ENCODE measurements at places on chromosomes 7 and 10. TPM values are rescaled to one million over a fixed set of nuclear protein-coding genes. Genes with fewer than 3 reads are reported as not detected.

DNA sequence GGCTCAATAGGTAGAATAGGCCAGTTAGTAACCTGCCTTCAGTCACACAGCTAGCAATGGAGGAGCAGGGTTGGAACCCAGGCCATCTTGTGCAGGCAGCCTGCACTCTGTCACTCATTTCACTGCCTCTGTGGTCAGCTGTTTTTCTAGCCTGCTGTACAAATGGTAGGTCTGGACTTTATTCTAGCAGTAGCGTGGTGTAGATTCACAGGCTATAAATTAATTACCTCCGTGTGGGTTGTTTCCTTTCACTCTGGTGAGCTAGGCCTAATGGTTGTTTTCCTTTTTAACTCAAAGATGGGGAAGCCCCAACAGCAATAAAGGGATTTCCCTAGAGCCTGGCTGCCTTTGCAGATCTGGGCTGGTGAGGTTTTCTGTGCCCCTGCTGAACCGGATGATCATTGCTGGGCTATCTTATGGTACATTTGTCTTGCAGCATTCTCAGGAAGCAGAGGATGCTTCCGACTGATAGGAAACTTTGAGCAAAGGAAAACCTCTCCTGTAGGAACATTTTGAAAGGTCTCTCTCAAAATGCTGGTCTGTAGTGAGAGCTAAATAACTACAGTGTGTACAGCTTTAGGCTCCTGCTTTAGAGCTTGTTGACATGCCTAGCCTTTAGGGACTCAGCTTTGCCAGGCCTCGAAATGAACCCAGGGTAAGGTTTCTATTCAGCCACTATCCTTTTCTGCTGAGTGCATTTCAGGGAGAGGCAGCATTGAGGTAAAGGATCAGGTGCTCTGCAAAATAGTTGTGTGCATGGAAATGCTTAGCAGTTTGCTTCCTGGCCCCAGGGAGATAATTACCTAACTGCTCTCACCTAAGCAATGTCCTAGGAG lies 157.4 kb downstream of the ST7 start:
- DNase-seq, result peak; percentile 80
- peak overlapping the region; percentile 94 for H3K27ac ChIP-seq
- peaks cover 5% of the 10 kb centered on the region for H3K4me1 ChIP-seq

GRCh38 chr10:132693676-132694075 lies 92.3 kb downstream of the NKX6-2 start:
- no peak overlapping the region for H3K4me3 ChIP-seq
- peaks cover 5% of the 10 kb centered on the region for H3K36me3 ChIP-seq
- H3K4me1 ChIP-seq, result no peaks in the 10 kb centered on the region
- H3K27me3 ChIP-seq, result no peaks in the 10 kb centered on the region
- no peak for DNase-seq
- H3K27ac ChIP-seq, result no peak overlapping the region

FOXI2 gene
- polyA plus RNA-seq, result not detected

GRCh38 chr7:113071465-113071864 lies 15.2 kb downstream of the GPR85 start:
- H3K36me3 ChIP-seq, result no peaks in the 10 kb centered on the region
- no peak for DNase-seq
- H3K27me3 ChIP-seq, result no peaks in the 10 kb centered on the region
- no peak overlapping the region for H3K27ac ChIP-seq

TCAF1 gene
- polyA plus RNA-seq, result 69.0 TPM

DNA sequence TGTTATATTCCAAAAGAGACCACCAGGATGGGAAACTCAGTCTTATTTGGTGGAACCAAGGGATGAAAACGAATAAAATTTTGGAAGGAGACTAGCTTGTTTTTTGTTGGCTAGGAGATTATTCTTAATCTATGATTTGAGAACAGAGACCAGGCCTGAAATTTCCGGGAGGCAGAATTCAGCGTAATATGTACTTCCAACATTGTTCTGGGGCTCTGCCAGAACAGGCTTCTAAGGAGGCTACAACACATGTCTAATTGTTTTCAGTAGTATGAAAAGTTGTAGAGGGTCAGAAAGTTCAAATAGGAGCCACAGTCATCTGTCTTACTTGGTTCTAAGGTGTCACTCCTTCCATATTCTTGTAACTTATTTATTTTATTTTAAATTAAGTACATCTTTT lies 1.7 kb downstream of the DDX21 start:
- peak overlapping the region; percentile 94 for H3K27ac ChIP-seq
- no peaks in the 10 kb centered on the region for H3K27me3 ChIP-seq
- H3K4me1 ChIP-seq, result no peaks in the 10 kb centered on the region

- no peak overlapping the region for H3K27ac ChIP-seq
- H3K4me3 ChIP-seq, result no peak overlapping the region
- no peak for DNase-seq
- no peaks in the 10 kb centered on the region for H3K36me3 ChIP-seq
Observed at GRCh38 chr7:39547336-39547735, 18.9 kb upstream of the YAE1 start.

CARD11 gene
- polyA plus RNA-seq, result not detected

GRCh38 chr10:61487506-61487905 lies 34.3 kb upstream of the TMEM26 start:
- no peak for DNase-seq
- no peaks in the 10 kb centered on the region for H3K4me1 ChIP-seq
- H3K4me3 ChIP-seq, result no peak overlapping the region
- H3K27ac ChIP-seq, result no peak overlapping the region
- no peaks in the 10 kb centered on the region for H3K36me3 ChIP-seq
- no peaks in the 10 kb centered on the region for H3K27me3 ChIP-seq

DNA sequence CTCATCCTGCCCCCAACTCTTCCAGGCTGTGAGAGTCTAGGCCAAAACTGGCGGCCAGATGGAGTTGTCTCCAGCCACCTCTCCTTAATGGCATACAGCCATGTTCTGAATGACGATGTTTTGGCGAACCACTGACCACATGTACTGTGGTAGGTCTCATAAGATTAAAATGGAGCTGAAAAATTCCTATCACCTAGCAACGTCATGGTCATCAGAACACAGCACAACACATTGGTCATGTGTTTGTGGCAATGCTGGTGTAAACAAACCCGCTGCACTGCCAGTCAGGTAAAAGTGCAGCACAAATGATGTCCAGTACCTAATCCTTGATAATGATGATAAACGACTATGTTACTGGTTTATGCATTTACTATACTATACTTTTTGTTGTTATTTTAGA lies 290.0 kb upstream of the MKI67 start:
- no peaks in the 10 kb centered on the region for H3K36me3 ChIP-seq
- H3K4me1 ChIP-seq, result no peaks in the 10 kb centered on the region
- no peak for DNase-seq
- H3K27me3 ChIP-seq, result no peaks in the 10 kb centered on the region

SPDYE1 gene
- not detected for polyA plus RNA-seq

- no peaks in the 10 kb centered on the region for H3K27me3 ChIP-seq
- peak overlapping the region; percentile 19 for H3K27ac ChIP-seq
- peaks cover 6% of the 10 kb centered on the region for H3K4me1 ChIP-seq
- DNase-seq, result no peak
- no peaks in the 10 kb centered on the region for H3K36me3 ChIP-seq
- H3K4me3 ChIP-seq, result peak overlapping the region; percentile 52
Observed at GRCh38 chr10:6164271-6165095, 38.2 kb upstream of the PFKFB3 start.

- H3K4me1 ChIP-seq, result no peaks in the 10 kb centered on the region
- no peaks in the 10 kb centered on the region for H3K27me3 ChIP-seq
- DNase-seq, result no peak
- no peak overlapping the region for H3K27ac ChIP-seq
Observed at GRCh38 chr7:141217938-141218337, 144.1 kb downstream of the TMEM178B start.

DNA sequence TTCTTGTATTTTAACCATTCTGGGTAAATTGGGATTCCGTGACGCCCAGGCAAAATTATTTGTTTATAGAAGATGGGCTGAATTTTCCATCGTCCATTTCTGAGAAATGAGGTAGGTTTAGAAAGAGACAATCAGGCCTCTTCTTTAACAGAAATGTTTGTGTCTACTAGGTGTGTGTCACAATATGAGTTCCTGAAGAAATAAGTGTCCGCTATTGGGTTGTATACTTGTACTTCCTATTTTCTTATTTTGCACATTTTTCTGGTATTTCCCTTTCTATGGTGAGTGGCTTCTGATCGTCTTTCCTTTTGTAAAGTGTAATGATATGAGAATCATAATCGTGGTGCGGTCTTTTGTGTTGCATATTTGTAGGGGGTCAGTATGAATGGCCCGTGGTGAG lies 83.9 kb downstream of the TCF7L2 start:
- H3K4me1 ChIP-seq, result peaks cover 9% of the 10 kb centered on the region
- H3K27ac ChIP-seq, result no peak overlapping the region
- H3K36me3 ChIP-seq, result no peaks in the 10 kb centered on the region
- no peak for DNase-seq
- no peaks in the 10 kb centered on the region for H3K27me3 ChIP-seq

DNA sequence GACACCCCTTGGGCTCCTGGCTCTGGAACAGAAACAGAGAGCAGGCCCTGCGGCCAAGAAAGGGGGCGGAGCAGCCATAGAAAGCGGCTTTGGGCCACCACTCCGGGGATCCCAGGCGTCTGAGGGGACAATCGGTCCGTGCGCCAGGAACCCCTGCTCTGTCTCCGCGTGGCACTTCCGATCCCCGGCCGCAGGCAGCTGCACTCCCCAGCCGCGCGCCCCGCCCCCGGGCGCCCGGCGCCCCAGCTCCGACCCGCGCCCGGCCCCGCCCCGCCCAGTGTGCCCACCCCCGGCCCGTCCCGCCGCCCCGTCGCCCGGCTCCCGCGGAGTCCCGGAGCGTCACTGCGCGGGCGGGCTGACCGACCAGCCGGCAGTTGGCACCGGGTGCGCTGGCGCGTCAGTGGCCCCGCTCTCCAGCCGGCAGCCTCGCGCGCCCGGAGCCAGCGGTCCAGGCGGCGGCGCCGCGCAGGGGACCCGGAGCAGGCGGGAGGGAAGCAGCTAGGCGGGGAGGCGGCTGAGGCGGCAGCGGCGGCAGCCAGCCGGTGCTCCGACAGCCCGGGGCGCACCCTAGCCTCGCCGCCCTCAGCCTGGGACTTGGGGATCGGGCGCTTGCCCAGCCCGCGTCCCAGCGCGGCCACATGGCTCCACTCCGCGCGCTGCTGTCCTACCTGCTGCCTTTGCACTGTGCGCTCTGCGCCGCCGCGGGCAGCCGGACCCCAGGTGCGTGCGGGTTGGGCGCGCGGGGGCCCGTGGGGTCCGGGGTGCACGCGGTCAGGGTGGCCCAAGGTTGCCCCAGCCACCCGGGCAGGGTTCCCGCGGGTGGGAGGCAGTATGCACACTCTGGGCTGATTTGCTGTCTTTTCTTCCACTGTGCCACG lies at the start of gene ADAMTS14:
Gene ADAMTS14, plus strand, starts transcription at position 342 of the 878 bp plus-strand sequence. Its CDS starts 297 bp downstream, at position 639.
- no peaks in the 10 kb centered on the region for H3K36me3 ChIP-seq
- DNase-seq, result peak; percentile 93
- peak within 1 kb of the TSS; percentile 50 for H3K4me3 ChIP-seq
- H3K27me3 ChIP-seq, result no peaks in the 10 kb centered on the region

DNA sequence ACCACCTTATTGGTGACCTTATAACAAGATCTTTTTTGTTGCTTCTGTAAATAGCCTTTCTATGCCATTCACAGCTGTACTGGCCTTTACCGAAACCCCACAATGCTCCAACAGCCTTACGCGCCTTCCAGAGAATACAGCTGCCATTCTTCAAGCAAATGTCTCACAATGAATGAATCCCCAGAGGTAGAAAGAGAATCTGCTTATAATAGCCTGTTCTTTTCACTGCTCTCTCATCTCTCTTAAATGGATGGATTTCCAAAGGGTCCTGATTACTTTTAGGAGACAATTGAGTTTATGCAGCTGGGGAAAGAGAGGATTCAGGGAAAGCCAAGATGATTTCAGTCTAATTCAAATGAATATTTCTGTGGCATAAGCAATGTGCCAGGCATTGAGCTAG lies 183.1 kb upstream of the PDE1C start:
- no peaks in the 10 kb centered on the region for H3K4me1 ChIP-seq
- H3K36me3 ChIP-seq, result no peaks in the 10 kb centered on the region
- no peak overlapping the region for H3K4me3 ChIP-seq
- H3K27ac ChIP-seq, result no peak overlapping the region
- DNase-seq, result no peak

GRCh38 chr7:139249179-139249810 lies 18.3 kb downstream of the UBN2 start:
- H3K27me3 ChIP-seq, result no peaks in the 10 kb centered on the region
- no peak overlapping the region for H3K4me3 ChIP-seq
- H3K27ac ChIP-seq, result no peak overlapping the region
- no peaks in the 10 kb centered on the region for H3K4me1 ChIP-seq
- no peak for DNase-seq
- H3K36me3 ChIP-seq, result peaks cover 63% of the 10 kb centered on the region

GRCh38 chr7:79507131-79507530 lies 53.7 kb upstream of the MAGI2 start:
- no peaks in the 10 kb centered on the region for H3K27me3 ChIP-seq
- no peak overlapping the region for H3K4me3 ChIP-seq
- H3K36me3 ChIP-seq, result no peaks in the 10 kb centered on the region
- H3K27ac ChIP-seq, result no peak overlapping the region

- no peak overlapping the region for H3K4me3 ChIP-seq
- H3K27me3 ChIP-seq, result no peaks in the 10 kb centered on the region
- no peaks in the 10 kb centered on the region for H3K36me3 ChIP-seq
- no peaks in the 10 kb centered on the region for H3K4me1 ChIP-seq
Observed at GRCh38 chr10:14508725-14509124, 178.0 kb upstream of the FRMD4A start.
